ENCODE measurements at places on chromosomes 13 and 19.

DNA sequence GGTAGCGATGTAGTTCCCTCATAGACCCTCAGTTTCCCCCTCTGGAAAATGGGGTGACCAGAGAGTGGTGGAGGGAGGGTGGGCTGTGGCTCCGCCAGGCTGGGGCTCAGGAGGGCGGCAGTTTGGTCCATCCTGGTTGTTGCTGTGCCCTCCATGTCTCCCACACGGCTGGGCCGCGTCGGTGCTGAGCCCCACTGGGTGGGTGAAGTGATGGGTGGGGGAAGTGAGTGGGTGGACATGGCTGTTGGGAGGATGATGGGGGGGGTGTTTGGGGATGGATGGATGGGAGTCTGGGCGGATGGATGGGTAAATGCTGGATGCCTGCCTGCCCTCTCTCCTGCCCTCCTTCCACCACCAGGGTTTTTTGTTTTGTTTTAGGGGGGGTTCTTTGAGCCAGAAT lies 16.6 kb upstream of the EHD2 start:
- no peak for DNase-seq

DNA sequence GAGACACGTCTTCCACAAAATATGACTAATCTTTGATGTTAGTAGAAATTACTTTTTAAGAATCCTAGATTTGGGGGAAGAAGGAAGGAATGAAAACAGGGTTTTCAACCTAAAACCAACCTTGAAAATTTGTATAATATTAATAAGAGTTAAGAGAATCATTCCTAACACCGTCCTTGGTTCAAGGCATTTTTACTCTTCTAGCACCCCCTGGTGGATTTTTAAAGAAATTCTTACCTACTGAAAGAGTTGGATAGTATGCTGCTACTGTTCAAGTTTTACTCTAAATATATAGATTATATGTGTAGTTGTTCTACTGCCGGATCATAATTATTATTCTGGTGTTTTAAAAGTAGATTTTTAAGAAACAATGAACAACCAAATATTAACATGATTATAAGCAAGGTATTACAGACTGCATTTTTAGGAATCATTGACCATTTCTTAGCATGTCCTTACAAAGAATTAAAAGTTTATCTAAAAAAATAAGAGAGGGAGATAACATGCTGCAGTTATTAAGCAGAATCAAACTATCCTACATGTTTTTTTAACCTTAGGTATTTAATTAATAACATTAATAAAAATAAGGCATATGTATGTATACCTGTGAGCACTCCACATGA lies 7.4 kb upstream of the SLITRK6 start:
- DNase-seq, result peak; percentile 60

- peak; percentile 62 for DNase-seq
These were observed 190.9 kb downstream of the COL4A1 start for GRCh38 chr13:110116072-110116487.

GRCh38 chr13:111490611-111491010 lies 170.2 kb downstream of the TEX29 start:
- DNase-seq, result no peak

DNA sequence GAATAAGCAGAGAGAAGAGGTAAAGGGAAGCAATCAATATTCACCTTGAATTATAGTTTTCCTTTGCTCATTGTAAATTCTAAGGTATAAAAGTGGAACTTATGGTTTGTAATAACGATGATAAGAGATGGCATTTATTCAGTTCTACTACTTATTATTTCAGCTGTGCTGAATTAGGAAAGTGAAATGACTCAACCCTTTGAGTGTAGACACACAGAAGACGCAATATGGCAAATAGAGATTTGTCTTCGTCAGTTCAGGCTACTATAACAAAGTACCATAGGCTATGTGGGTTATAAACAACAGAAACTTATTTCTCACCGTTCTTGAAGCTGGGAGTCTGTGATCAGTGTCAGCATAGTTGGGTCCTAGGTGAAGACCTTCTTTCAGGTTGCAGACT lies 713.0 kb upstream of the PCDH9 start:
- DNase-seq, result no peak

GRCh38 chr13:96762876-96763275 lies 231.4 kb downstream of the OXGR1 start:
- DNase-seq, result no peak

GRCh38 chr19:10238172-10238783 lies 7.1 kb upstream of the S1PR2 start:
- peak; percentile 67 for DNase-seq

GRCh38 chr13:25727810-25728209 lies 324.0 kb downstream of the SHISA2 start:
- DNase-seq, result no peak

DNA sequence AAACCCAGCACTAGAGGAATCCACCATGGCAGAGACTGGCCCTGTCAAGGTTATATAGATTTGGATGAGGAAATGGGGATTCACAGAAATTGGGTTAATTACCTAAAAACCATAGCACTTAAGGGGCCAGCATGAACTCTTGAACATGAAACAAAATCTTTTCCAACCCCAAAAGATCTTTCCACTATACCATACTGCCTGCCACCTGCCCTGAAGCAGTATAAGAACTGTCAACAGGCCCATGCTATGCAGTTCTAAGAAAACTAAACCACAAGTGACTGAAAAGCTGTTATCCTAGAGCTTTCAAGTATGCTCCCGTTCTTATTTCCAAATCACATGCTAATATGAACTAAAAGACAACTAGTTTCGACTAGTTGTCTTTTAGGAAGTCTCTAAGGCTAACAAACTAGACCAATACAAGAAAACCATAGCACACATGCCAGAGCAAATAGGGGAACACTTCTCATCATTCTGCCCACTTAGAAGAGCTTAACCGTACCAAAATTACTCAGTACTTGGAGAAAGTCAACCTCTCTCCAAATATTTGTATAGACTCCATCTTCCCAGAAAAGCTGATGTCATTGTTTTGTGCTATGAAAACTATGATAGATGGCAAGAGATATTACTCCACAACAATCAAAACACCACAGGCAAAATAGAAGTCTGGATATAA lies 27.5 kb downstream of the HSPH1 start:
- DNase-seq, result no peak

DNA sequence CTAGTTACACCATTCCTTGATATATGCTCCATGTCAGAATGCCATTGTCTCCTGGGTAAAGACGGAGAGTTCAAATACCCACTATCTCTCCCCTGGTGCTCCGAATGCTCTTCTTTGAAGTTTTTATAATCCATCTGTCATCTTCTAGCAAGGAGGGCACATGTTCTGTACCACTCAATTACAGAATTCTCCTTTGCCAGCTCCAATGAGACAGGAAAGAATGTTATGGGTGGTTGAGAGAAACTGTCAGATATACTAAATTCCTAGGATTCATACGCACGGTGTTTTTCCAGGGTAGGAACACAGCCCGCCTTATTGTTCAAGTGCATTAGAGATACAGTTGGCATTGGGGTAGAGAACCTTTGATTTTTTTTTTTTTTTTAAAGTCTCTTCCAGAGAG lies 118.0 kb upstream of the ZNF536 start:
- no peak for DNase-seq

DNA sequence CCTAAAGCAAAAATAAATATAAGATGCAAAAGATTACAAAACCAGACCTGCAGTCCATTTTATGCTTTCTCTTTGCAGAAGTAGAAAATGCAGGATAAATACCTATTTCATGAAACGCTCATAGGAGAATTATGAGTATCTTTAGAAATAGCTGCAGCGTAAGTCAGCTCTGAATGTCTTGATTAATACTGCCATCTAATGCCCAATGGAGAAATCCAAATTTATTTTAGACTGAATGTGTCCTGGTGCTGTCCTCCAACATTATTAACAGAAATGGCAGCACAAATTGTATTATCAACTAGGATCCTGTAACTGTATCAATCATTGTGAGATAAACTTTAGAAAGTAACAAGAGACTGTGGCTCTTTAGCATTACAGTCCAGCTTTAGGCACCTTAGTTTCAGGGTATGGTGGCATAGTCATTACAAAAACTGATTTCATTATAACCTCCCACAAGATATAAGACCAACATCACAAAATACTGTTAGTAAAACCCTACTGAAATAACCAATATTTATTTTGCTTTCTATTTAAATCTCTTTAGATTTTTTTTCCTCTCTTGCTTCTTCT lies 162.1 kb upstream of the MIR17HG start:
- DNase-seq, result peak; percentile 23

GRCh38 chr13:43304945-43305344 lies 281.6 kb downstream of the DNAJC15 start:
- DNase-seq, result no peak

All from NB4 (cell line).